Stimulated activated CD4-positive, alpha-beta T cell treated with anti-CD3 and anti-CD28 coated beads, TNF-alpha, amount 100 ng/mL, for 1 hour (primary cell): ENCODE measurements at places on chromosomes 3 and 15.

- no peak for DNase-seq
These were observed 85.3 kb upstream of the LIMD1 start for GRCh38 chr3:45509038-45509767.

- no peak for DNase-seq
These were observed 357.1 kb upstream of the CFAP20DC start for GRCh38 chr3:59406943-59407342.

DNA sequence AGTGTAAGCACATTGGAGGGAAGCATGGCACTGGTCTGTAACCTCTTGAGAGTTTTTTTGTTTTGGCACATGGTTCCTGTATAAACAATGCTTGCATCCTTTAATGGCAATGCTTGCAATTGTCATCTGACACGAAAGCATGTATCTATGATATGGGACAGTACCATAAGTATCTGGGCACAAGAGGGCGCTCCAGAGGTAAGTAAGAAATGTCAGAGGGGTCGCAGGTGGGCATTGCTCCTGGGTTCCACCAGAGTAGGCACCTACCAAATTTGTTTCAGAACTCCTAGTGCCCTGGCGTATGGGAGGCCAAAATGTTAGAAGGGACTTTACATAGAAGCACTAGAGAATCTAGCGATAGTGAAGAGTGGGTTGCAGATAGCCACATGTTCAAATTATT is 58.7 kb upstream of the BCHE start:
- DNase-seq, result no peak

DNA sequence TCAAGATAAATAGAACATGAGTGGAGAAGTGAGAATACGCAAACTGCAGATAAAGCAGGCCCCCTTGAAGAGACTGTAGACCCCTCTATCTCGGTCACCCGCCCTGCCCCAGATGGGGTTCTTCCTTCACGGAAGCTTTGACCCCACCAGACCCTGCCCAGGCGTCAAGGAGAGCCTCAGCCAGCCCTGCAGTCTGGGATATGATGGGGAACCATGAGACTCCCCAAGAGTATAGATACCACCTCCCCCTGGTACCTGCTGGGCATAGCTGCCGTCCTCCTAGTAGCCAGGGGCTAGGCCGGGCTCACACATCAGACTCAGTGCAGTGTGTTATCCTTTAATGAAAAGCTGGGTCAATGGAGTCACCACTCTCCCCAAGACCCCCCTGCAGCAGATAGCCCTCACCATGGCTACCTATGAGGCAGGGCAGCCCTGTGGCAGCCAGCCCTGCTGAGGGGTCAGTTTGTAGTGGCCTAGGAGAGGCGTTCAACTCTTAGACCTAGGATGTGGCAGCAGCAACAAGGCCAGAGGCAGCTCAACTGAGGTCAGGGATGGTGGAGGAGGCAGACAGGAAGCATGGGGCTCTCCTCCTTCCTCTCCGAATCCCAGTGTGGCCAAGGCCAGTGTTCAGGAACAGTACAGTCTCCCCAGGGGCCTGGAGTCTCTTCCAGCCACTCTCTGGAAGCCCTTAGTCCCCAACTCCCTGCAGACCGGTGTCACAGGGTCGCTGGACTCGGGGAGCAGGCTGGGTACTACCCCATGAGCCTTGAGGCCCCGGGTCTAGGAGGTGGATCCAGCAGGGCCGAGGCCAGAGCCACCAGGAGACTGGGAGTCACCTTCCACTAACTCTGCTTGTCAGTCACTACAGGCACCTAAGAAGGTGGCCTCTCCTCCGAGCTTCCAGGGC is 26.1 kb downstream of the PLXNB1 start:
- DNase-seq, result no peak

DNA sequence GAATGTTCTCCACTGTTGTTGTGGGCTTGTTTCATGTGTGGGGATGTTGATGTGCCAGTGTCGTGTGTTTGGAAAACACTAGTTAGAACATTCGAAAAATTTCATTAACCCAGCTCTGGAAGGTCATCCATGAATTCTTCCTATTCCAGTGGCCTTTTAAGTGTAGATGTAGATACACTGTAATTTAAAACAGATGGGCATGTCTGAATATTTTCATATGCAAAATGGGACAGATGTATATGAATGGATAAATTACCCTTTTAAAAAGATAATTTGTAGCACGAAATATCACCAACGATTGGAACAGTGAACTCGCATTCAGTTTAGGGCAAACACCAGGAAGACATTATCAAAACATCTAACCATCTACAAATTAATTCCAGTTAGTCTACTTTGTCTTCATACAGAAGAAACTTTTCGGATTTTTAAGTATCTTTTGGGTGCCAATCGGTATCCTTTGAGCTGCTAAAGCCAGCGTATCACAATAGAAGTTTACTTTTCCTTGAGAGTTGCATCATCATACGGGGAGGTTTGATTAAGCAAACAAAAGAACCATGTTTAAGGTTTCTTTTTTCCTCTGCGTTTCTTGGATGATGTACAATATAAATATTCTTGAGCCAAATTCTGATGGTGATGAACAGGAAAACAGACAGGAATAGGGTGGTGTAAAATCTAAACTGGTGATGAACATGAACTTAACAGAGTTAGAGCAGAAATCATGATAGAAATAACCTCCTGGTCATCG is 528.1 kb downstream of the FOXP1 start:
- no peak for DNase-seq

DNA sequence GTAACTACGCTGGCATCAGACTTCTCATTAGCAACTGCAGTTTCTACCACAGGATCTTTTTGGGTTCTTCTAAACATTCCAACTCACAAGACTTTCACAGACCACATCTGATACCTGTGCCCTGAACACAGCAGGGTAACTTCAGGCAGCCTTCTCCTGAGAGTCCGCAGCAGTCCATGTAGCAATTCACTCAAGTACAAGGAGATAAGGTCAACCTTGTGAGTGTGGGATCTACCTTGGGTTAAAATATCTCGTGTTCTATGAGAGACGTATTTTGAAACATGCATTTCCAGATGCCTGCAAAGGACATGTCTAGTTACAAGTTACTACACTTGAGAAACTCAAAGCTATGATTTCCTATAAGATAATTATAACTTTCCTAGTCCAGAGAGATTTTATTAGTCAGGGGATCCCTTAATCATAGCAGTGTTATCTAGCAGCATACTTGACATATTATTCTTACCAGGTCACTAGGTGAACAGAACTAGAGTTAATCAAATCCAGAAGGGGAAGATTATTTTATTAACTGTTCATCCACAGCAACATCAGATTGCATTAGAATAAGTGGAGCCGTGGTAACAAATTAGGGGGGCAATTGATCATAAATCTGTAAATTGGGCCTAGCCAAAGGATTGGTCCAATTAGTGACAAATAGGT is 66.4 kb downstream of the ASTE1 start:
- no peak for DNase-seq

DNA sequence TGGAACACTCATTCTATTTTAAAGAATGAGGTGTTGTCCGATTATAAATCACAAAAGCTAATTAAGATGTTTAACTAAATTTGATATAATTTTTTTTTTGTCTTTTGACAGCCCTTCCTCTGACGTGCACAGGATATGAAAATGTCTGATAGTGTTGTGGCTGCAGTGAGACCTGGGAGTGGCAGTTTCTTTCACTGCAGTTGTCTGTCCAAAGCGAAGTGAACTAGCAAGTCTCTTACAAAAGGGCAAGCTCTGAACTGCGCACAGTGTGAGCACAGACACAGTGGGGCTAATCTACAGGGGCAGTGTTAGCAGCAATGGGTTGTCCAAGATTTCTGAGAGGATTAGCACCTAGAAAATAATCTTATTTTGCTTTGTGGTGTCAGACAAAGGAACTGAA is 29.1 kb upstream of the MYRIP start:
- DNase-seq, result no peak

GRCh38 chr3:147390589-147391569 is 15.5 kb downstream of the ZIC4 start:
- no peak for DNase-seq

- no peak for DNase-seq
These were observed 1029.5 kb upstream of the NR2F2 start for GRCh38 chr15:95300958-95301357.

GRCh38 chr3:122987736-122988319 is 39.7 kb downstream of the SEMA5B start:
- DNase-seq, result no peak

DNA sequence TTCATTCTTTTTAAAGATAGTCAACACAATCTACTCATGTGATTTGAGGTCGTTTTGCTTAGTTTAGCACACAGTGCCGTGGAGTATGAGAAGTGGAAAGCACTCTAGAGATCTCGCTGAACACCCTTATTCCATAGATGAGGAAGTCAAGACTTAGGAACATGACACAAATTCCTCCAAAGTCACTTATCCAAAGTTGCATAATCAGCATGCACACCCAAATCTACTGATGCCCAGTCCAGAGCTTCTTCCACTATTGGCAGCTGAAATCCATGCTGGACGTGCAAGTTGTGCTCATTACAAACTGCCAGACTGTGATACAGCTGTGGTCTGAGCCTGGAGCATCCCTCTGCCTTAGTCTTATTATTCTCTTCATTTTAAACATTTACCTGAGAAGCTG is 83.5 kb upstream of the ZNF280D start:
- DNase-seq, result no peak

- no peak for DNase-seq
These were observed 102.8 kb downstream of the RFTN1 start for GRCh38 chr3:16410659-16411058.

DNA sequence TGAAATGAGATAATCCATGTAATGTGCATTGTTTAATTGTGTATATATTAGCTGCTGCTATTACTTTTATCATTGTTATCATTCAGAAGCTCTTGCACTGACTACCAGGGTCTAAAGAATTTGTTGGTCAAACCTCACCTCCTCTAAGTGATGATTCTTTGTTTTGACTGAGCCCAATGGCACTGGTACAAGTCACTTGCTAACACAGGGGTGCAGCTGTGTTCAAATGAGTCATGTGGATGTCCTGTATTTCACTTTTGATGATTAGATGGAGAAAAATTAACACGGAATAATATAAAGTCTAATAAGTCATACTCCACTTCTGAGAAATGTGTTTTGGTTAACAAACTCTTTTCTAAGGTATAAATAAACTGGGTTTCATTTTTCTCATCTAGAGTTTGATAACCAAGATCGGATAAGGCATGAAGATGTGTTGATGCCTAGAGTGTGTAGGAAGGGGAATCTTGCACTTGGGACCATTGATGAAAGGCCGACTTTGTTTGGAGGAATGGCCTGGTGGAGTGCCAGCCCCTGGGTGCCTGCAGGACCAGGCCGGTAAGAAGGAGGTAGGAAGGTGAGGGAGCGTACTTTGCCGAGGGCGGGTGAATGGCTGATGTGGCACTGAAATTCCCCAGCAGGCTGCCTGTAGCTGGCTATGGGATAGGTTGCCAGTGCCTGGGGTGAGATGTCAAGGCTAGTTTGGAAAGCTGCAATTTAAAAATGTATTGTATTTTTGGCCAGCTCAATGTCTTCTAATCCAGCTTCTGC is 244.7 kb upstream of the ZPLD1 start:
- no peak for DNase-seq

- no peak for DNase-seq
These were observed 1.7 kb downstream of the RASSF1 start for GRCh38 chr3:50338965-50339364.

GRCh38 chr3:78015856-78016255 is 976.0 kb downstream of the ROBO2 start:
- no peak for DNase-seq

DNA sequence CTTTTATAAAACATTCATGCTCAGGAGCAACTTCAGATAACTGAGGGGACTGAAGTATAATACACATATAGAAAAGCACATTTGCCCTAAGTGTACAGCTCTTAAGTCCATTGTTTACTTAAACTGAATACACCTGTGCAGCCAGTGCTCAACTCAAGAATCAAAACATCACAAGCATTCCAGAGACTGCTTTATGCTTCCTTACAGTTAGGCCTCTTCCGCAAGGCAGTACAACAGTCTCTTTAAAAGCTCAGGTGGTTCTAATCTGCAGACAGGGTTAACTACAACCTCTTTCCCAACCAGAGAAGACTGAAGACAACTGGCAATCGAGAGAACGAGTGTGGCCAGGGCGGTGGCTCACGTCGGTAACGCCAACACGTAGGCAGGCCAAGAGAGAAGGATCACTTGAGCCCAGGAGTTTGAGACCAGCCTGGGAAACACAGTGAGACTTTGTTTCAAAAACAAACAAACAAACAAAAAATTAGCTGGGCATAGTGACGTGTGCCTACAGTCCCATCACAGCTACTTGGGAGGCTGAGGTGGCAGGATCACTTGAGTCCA is 16.9 kb downstream of the MCCC1 start:
- DNase-seq, result no peak

- DNase-seq, result no peak
These were observed 344.6 kb upstream of the DCBLD2 start for GRCh38 chr3:99246010-99246654.

GRCh38 chr3:109643590-109643989 is 306.2 kb upstream of the DPPA4 start:
- no peak for DNase-seq

DNA sequence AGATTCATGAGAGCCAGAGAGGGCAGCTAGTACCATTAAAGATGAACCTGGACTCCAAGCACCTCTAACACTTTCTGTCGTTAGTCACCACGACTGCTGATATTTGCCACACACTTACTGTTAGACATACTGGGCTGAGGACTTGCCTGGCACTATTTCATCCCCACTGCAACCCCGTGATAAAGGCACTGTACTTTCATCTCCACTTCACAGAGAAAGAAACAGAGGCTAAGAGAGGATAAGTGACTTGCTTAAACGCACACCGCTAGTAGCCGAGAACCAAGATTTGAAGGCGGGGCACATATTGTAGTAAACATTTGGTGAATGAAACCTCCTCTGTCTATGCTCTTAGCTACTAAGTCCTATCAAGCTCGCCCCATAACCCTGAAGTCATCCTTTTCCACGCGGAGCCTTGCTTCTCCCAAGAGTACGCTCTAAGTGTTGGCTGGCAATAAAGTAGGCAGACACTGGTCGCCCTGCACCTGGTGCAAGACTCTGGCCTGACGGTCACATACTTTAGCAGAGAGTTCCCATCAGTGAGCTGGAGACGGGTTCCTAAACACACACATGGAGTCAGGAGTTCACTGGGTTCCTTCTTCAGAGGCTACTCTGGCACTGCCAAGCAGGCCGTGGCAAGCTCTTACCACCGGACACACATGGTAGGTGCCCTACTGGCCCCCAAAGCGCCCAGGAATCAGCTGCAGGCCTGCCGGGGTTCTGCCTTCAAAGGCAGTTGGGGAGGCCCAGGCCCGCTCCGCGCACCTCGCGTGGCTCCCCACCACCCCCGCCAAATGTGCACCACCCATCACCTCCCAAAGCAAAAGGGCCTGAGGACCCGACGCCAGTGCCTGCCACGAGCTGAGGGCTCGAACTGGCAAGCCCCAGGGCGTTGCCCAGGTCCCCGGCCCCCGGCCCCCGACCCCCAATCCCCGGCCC is 951 bp downstream of the POMGNT2 start:
- DNase-seq, result no peak
